T-cell (primary cell): ENCODE measurements at places on chromosomes 2 and 18.
A peak's percentile ranks its signal among the peaks of the same experiment; 100 is the strongest.

DNA sequence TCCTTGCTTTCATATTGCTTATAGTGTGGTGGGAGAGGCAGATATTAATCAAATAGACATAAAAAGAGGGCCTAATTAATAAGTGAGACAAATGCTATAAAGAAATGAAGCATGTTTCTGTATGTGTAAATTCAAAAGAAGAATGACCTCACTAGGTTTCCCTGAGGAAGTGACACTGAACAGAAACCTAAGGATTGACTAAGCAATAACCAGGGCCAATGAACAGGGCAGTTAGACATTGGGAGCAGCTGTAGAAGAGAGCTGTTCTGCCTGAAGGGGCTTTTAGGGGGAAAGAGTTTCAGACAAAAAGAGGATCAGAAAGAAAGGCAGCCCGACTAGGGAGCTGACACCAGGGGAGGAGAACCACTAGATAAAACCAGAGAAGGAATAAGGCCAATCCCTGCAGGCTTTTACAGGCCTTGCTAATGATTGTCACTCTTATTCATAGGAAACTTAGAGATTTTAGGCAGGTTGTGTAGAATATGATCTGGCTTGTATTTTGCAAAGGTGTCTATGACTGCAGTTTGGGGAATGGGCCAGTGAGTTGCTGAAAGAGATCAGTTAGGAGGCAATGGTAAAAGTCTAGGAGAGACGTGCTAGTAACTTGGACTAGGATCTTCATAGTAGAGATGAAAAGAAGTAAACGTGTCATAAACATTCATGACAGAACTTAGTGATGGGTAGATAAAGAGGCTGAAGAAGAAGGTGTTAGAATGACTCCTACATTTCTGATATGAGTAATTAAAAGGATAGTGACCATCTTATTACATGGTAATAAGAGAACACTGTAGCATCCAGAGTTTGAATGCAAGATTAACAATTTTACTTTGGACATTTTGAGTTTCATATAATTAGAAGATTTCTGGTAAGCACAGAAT, 26.8 kb upstream of the NABP1 start:
- no peaks in the 10 kb centered on the region for H3K36me3 ChIP-seq
- H3K4me1 ChIP-seq = no peaks in the 10 kb centered on the region
- H3K27ac ChIP-seq = no peak overlapping the region
- H3K4me3 ChIP-seq = no peak overlapping the region
- DNase-seq = no peak

DNA sequence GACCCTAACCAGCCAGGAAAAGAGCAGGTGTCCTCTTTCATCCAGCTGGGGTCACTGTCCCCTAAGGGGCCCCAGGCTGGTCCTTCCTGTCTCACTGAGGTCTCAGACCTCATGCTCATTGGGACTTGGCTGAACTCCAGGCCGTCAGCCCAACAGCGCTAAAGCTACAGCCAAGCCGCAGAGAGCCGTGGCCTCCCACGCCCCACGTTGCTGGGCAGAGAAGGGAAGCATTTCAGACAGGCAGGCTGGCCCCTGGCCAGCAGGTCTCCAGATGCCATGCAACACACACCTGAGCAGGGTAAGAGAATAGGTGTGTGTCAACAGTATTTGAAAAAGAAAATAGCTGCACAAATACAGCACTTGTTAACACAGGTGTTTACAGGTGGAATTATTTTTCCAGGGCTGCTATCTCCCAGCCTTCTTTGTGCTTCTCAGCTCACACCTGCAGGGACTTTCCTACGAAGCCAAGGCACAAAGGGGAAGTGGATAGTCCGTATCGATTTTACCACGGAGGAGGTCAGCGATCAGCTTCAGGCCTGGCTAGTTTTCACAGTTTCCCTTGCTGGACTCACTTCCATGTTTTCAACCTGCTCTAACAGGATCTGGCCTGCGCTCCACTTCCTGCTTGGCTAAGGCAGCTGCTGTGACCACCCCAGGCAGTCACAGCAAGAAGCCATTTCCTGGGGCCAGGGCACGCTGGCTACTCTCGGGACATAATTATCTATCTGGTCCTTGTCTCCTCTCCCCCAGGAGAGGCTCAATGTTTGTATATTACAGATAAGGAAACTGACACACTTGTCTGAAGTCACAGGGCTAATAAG, 156.1 kb upstream of the ID2 start:
- no peak overlapping the region for H3K4me3 ChIP-seq
- no peaks in the 10 kb centered on the region for H3K27me3 ChIP-seq
- peaks cover 2% of the 10 kb centered on the region for H3K4me1 ChIP-seq
- H3K36me3 ChIP-seq = no peaks in the 10 kb centered on the region
- peak; percentile 10 for DNase-seq
- no peak overlapping the region for H3K27ac ChIP-seq

DNA sequence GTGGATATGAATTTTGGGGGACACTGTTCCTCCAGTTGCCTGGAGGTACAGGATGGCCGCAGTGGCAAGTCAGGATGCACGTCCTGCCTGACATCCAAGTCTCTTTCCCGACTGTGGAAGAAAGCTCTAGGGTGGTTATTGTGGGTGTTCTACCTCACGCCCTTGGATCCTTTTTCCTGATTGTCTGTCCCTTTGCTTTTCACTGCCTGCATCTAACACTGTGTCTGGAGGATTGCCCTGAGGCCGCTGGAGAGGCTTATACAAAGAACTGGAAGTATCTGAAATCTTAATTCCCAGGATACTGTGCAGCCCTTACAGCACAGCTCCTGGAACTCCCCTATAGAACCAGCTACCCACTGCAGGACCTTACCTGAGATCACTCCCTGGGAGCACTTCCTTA, 250.5 kb downstream of the TFCP2L1 start:
- no peaks in the 10 kb centered on the region for H3K36me3 ChIP-seq
- no peak for DNase-seq
- no peak overlapping the region for H3K4me3 ChIP-seq
- no peaks in the 10 kb centered on the region for H3K4me1 ChIP-seq
- H3K27me3 ChIP-seq = no peaks in the 10 kb centered on the region

- no peaks in the 10 kb centered on the region for H3K36me3 ChIP-seq
- no peak overlapping the region for H3K4me3 ChIP-seq
- no peak for DNase-seq
- no peaks in the 10 kb centered on the region for H3K4me1 ChIP-seq
- no peak overlapping the region for H3K27ac ChIP-seq
These were observed 47.2 kb downstream of the AGAP1 start for GRCh38 chr2:235541016-235541415.

GRCh38 chr18:62102221-62102620, 84.6 kb downstream of the PIGN start:
- peaks cover 9% of the 10 kb centered on the region for H3K36me3 ChIP-seq
- H3K27ac ChIP-seq = no peak overlapping the region
- H3K27me3 ChIP-seq = no peaks in the 10 kb centered on the region

- no peak overlapping the region for H3K27ac ChIP-seq
- H3K4me1 ChIP-seq = no peaks in the 10 kb centered on the region
- DNase-seq = no peak
- no peaks in the 10 kb centered on the region for H3K36me3 ChIP-seq
- H3K4me3 ChIP-seq = no peak overlapping the region
- H3K27me3 ChIP-seq = no peaks in the 10 kb centered on the region
These were observed 155.0 kb upstream of the SRD5A2 start for GRCh38 chr2:31735716-31736115.

GRCh38 chr2:220442012-220442411, 814.6 kb downstream of the SLC4A3 start:
- H3K4me3 ChIP-seq = no peak overlapping the region
- H3K36me3 ChIP-seq = no peaks in the 10 kb centered on the region
- DNase-seq = no peak
- H3K27ac ChIP-seq = no peak overlapping the region
- H3K27me3 ChIP-seq = no peaks in the 10 kb centered on the region

GRCh38 chr18:51639541-51639940, 442.1 kb upstream of the MEX3C start:
- no peaks in the 10 kb centered on the region for H3K4me1 ChIP-seq
- H3K4me3 ChIP-seq = no peak overlapping the region
- no peaks in the 10 kb centered on the region for H3K36me3 ChIP-seq
- no peak for DNase-seq

GRCh38 chr2:176261136-176261535, 8.1 kb upstream of the MTX2 start:
- no peaks in the 10 kb centered on the region for H3K36me3 ChIP-seq
- H3K27ac ChIP-seq = no peak overlapping the region
- H3K27me3 ChIP-seq = no peaks in the 10 kb centered on the region
- no peak for DNase-seq
- no peaks in the 10 kb centered on the region for H3K4me1 ChIP-seq

GRCh38 chr2:152466980-152467676, 132.2 kb downstream of the FMNL2 start:
- no peaks in the 10 kb centered on the region for H3K27me3 ChIP-seq
- no peak overlapping the region for H3K27ac ChIP-seq
- no peak overlapping the region for H3K4me3 ChIP-seq
- no peaks in the 10 kb centered on the region for H3K36me3 ChIP-seq
- no peak for DNase-seq

DNA sequence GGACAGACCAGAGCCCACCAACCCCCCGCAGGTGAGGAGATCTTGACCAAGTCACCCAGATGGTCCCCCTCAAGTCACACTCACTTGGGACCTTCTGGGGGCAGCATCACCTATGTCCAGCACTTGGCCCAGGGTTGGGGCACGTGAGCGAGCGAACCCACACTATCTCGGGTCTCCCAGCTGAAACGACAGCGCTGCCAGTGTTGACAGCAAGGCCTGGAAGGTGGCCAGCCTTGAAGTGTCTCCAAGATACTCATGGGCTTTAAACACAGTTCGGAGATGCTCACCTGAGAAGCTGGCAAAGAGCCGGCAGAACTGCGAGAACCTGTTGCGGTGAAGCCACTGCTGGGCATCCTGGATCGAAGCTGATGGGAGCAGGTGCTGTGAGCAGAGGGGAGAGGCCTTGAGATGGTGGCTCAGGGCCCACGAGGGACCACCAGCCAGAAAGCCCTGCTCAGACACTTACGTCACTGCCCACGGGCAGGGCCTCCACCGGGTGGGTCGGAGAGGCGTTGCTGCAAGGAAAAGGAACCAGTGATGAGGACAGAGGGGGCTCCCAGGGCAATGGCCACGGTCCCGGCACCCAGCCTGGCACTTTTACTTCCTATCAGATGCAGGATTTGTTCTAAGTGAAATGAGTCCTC, 47.5 kb downstream of the TFCP2L1 start:
- peaks cover 19% of the 10 kb centered on the region for H3K27me3 ChIP-seq
- H3K36me3 ChIP-seq = no peaks in the 10 kb centered on the region
- H3K4me1 ChIP-seq = no peaks in the 10 kb centered on the region
- DNase-seq = no peak

DNA sequence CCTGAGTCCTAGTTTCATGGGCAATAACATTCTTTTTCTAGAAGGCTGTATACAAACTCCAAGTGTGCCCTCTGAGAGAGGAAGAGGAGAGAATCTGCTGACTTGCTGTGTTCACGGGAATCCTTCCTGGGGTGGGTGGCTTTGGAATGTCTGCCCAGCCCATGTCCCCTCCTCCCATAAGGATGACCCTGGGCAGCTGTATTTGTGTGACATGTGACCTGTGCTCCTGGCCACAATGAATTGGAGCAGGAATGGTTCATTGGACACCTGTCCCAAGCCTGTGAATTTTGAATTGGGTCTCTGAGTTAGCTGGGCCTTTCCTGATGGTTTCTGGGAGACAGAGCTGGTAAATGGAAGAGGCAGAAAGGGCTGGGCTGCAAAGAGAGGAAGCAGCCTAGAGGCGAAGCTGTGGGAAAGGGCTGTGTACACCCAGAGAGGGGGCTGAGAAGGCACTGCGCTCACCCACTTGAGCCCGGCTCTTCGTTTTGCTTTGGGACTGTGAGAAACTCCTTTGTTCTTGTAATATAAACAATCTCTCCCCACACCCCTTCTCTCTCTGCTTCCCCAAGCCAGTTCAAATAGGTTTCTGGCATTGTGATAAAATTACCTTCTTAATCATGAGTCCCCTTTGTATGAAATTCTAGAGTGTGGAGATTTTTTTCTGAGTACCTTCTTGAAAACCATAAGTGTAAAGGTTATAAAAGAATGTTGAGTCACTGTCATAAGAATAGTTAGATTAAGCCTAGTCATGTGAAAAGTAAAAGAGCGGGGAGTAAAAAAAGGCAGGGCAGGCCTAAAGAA, 49.8 kb downstream of the SLC4A5 start:
- H3K27ac ChIP-seq = no peak overlapping the region
- H3K4me1 ChIP-seq = peaks cover 23% of the 10 kb centered on the region
- H3K36me3 ChIP-seq = peaks cover 3% of the 10 kb centered on the region
- H3K4me3 ChIP-seq = no peak overlapping the region
- DNase-seq = no peak

DNA sequence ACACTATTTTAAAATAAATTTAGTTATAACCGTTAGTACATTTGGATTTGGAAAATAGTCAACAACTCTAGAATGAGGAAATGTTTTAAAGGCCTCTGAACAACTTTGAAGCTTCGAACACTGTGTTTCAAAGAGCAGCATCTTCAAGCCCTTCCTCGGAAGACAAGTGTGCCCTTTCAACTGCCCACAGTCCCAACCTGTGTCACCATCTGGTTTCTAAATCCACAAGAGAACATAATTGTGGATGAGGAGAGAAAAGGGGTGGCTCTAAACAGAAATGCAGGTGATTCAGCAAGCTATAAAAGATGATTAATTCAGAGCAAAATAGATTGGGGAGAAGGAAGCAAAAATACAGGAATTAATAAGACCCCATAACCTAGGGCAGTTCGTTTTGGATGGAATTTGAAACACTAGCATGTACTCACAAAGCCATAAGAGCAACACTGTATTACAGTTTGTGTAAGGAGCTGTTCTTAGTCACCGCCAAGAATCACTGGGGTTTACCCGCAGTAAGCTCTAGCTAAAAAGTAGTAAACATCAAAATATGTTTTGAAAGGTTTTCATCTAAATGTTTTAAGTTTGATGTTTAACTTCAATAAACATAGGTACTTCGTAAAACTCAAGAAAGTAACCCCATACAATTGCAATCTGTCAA, 160.7 kb downstream of the EIPR1 start:
- no peaks in the 10 kb centered on the region for H3K4me1 ChIP-seq
- no peak for DNase-seq
- H3K4me3 ChIP-seq = no peak overlapping the region
- H3K27me3 ChIP-seq = no peaks in the 10 kb centered on the region
- H3K27ac ChIP-seq = no peak overlapping the region

- no peaks in the 10 kb centered on the region for H3K27me3 ChIP-seq
- no peak overlapping the region for H3K27ac ChIP-seq
- DNase-seq = no peak
- H3K4me1 ChIP-seq = no peaks in the 10 kb centered on the region
- H3K36me3 ChIP-seq = no peaks in the 10 kb centered on the region
These were observed 128.7 kb upstream of the TANK start for GRCh38 chr2:161031511-161031910.

GRCh38 chr2:119311831-119312230, 54.8 kb downstream of the C2orf76 start:
- no peak overlapping the region for H3K27ac ChIP-seq
- no peaks in the 10 kb centered on the region for H3K27me3 ChIP-seq
- H3K4me3 ChIP-seq = no peak overlapping the region
- no peaks in the 10 kb centered on the region for H3K4me1 ChIP-seq

DNA sequence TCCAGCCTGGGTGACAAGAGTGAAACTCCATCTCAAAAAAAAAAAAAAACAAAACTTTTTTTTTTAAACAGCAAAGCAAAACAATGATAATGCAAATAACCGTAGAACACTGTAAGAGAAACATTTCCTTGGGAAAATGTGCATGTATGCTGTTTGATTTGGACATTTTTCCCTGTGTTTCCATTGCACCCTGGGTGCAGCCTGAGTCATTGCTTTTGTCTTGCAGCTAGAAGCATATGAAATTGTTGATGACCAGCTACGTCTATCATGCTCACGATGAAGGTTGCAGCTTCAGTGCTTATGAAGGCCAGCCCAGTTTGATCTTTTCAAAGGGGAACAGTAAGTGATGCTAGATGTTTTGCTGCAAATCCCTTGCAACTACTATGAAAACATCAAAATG, 41.5 kb downstream of the MOGAT1 start:
- no peak for DNase-seq
- H3K4me1 ChIP-seq = peaks cover 2% of the 10 kb centered on the region
- H3K36me3 ChIP-seq = no peaks in the 10 kb centered on the region
- no peaks in the 10 kb centered on the region for H3K27me3 ChIP-seq
- no peak overlapping the region for H3K4me3 ChIP-seq
